Esophagus mucosa (tissue), 1 donor: ENCODE measurements at places on chromosomes 4 and X.

- ATAC-seq = no peak
These were observed 114.5 kb downstream of the SLC10A7 start for GRCh38 chr4:146407257-146407656.

DNA sequence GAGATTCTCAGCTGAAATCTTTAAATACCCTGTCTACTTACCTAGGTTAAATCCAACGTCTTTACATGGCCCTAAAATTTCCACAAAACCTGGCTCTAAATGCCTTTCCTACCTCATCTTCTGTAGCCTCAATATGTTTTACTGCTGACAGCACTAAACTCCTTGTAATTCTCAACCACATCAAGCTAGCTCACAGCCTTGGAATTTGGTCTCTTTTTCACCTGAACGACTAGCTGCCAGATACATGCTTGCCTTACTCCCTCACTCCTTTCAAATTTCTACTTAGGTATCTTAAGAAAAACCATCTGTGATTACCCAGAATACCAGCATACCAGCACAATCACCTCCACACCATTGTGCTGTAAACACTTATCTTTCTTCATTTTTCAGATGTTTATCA, 635.6 kb upstream of the PCDH10 start:
- no peak for ATAC-seq

GRCh38 chrX:81414630-81415029, 212.7 kb downstream of the SH3BGRL start:
- ATAC-seq = no peak

GRCh38 chrX:139267851-139268250, 262.7 kb upstream of the F9 start:
- no peak for ATAC-seq

GRCh38 chrX:129115104-129115503, 408.2 kb downstream of the SMARCA1 start:
- no peak for ATAC-seq

- no peak for ATAC-seq
These were observed 16.8 kb upstream of the AMOT start for GRCh38 chrX:112857478-112857878.

DNA sequence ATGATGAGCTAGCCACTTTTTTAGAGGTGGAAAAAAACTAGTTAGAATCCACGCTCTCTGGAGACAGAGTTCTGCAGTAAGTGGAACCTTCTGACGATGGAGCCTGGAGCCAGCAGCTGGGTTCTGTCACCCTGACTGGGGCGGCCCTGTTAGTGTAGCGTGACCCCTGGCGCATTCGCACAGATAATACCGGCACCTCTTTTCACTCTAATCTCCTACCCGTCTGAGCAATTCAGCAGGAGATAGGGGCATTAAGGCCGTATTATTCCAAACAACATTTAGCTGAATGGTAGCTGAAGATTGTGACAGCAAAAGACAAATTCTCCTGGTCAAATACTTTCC, 292.6 kb downstream of the FBXO8 start:
- ATAC-seq = no peak

DNA sequence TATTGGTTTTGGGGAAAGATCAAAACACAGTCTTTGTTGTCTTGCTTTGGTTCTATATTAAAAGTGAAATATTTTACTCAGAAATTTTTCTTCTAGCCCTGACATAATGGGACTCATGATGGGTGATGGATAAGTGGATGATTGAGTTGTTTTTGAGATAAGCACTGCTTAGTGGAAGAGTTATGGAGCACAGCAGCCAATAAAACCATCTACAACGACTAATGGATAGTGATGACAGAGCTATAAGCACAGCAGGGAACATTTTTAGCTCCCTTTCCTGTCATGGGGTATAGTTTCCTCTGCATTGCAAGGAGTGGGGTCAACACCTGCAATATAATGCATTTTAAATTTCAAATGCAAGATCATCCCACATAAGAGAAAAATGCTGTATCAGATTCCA, 812.4 kb downstream of the STPG2 start:
- no peak for ATAC-seq

DNA sequence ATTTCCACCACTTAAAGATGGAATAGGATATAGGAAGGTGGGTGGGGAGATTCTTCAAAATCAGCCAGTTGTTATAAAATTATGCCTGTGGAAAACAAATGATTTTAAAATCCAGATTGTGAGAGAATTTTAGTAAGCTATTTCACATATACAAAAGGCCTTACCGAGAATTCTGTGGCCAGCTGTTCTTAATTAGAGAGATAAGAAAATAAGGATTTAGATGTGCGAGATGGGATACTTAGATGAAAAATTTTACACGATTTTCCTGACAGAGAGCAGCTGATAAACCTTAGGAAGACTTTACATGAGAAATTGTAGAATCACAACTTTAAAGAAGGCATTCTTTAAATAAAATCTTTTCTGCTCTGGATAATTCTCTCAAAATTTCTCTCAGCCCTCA, 94.5 kb upstream of the IQCM start:
- ATAC-seq = no peak

DNA sequence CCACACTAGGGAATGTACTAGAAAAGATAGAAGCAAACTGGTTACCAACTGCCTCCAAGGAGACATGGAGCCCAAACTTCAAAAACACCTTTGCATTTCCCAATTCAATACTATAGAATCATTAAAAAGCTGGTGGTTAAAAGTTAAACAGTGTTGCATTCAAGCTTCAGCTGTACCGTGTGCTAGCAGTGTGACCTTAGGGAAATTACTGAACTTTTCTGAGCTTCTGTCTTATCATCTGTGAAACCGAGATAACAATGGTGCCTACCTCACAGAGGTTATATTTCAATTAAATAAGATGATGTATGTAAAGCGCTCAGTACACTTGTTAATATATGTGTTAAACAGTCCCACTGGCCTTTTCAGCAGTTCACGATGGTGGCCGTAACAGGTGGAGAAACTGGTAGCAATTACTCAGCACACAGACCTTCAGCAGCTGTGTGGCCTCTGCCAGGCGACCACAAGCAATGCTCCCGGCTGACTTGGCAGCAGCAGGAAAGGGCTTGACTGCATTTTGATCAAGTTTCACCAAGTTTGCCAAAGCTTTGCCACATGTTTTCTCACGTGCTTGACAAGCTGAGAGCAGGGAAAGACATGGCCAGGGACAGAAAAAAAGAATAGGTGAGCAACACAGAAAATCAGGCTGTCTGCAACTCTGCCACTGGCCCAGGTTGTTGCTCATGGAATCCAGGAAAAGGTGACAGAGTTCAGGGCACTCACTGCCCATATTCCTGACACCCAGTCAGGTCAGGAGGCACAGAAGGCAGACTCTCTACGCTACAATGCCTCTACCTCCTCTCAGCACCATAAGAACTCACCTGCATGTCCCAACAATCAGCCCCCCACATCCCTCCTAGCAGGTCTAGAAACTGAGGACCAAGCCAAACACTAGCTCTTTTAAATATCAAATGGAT, 72.1 kb downstream of the PARM1 start:
- ATAC-seq = no peak

GRCh38 chr4:14254926-14255325, 627.4 kb upstream of the BOD1L1 start:
- ATAC-seq = no peak

DNA sequence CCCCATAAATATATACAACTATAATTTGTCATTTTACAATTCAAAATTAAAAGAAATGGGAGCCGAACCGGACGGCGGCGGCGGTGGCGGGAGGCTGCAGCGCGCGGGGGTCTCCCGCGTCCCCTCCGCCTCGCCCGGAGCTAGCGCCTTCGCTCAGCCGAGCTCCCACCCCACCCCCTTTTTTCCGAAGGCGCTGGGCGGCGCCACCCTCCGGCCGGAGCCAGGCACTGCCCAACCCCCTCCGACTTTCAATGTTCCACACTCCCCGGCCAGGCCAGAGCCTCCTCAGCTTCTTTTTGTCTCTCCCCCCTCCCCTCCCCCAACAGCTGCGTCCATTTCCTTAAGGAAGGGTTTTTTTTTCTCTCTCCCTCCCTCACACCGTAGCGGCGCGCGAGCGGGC, 214.1 kb upstream of the GEMIN8 start:
- no peak for ATAC-seq

DNA sequence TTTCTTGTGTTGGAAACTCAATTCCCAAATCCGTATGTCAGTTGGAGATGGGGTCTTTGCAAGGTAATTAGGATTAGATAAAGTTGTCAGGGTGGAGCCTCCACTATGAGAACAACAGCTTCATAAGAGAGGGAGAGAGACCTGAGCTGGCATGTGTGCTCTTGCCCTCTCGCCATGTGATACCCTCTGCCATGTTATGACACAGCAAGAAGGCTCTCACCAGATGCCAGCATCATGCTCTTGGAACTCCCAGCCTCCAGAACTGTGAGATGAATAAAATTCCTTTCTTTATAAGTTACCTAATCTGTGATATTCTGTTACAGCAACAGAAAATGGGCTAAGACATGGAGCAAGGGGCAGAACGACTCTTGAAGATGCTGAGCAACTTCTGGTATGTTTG, 201.9 kb upstream of the BOD1L1 start:
- ATAC-seq = no peak

GRCh38 chrX:115949900-115950822, 220.4 kb upstream of the AGTR2 start:
- ATAC-seq = peak; percentile 35
